CD4-positive, alpha-beta T cell treated with Interleukin-10 for 1 hour (primary cell): ENCODE measurements at places on chromosomes 1 and 21.

DNA sequence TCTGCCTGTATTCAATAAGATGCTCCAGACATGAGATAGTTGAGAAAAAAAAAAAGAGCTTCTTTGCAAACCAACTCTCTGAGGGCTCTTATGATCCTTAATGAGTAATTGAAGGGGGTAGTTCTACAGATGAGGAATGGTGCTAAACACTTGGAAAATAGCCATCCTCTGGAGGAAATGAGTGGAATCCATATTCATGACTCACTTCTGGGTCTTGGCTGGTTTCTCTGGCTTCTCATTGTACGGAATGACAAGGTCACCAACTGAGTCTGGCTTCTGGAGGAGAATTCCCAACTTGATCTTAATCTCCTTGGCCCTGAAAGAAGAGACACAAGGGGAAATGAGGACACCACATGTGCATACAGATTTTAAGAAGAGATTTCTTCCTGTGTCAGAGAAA lies 34.7 kb downstream of the RGS5 start:
- no peak for DNase-seq

DNA sequence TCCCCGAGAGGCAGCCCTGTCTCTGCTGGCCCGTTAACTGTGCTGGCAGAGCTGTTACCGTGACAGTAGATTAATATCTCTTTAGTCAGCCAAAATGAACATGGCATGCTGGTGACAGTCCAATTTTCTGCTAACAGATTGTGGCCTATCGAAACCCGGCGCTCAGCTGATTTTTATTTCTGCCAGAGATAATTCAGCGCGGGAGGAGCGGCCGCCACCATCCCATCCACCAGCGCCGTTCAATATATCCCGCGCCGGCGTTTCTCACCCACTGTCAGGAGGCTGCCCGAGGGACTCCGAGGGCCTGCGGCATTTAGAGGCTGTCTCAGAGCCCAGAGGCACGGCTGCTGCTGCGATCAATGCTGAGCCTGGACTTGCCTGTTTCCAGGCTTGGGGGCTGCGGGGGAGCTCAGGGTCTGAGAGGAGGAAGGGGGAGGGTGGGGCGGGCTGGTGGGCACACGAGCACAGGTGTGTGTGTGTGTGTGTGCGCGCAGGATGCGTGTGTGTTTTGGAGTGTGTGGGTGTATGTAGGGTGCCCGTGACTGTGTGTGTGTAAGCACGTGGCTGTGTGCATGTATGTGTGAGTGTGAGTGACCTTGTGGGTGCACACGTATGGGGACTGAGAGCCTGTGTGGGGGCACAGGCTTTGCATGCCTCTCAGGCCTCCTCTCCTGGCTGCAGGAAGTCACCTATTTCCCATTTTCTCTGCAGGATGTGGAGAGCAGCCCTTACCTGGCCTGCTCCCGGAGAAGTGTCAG lies 109.7 kb upstream of the ACTRT2 start:
- DNase-seq = no peak

GRCh38 chr1:239914751-239915231 lies 176.9 kb upstream of the FMN2 start:
- no peak for DNase-seq

DNA sequence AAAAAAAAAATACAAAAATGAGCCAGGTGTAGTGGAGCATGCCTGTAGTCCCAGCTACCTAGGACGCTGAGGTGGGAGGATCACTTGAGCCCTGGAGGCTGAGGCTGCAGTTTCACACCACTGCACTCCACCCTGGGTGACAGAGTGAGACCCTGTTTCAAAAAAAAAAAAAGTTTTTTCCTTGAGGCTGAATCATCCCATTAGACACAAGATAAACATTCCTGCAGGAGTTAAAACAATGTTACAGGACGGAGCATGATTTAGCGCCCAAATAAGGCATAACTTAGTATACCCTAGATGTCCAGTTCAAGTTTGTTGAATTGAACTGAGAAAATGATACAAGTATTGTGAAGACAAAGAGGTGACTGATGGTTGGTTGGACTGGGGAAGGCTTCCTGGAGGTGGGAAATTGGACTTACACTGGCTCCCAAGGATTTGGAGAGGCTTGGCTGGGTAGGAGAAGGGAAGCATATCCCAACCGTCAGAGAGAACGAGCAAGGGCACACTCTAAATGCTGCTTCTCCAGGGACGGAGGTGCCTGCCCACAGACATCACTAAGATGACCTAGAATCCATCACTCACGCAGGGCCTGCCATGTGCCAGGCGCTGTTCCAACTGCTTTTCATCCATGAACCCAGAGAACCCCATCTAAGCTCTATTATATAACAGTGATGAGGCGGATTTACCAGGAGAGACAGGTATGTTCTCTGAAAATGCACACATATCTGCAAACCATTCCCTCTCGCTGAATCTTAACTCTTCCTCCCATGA lies 610.6 kb downstream of the KIF26B start:
- no peak for DNase-seq

- DNase-seq = no peak
These were observed 31.3 kb upstream of the DNAJC11 start for GRCh38 chr1:6732942-6733341.

DNA sequence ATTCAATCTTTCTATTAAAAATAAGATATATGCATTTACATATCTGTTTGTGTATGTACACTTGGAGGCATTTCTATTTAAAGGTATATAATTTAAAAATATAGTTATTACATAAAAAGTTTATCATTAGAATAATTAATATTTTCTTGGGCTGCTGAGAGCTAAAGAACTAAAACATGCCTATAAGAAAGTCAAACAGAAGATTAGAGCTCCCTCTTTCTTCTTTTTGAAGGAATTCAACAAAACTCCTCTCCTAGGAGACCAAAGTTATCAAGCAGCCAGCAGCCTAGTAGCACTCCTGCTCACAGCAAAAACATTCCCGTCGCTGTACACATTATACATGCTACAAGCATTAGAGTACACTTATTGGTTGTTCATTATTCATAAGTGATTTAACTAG lies 216.4 kb downstream of the VAV3 start:
- no peak for DNase-seq

GRCh38 chr1:98546319-98546718 lies 115.2 kb upstream of the SNX7 start:
- DNase-seq = no peak

DNA sequence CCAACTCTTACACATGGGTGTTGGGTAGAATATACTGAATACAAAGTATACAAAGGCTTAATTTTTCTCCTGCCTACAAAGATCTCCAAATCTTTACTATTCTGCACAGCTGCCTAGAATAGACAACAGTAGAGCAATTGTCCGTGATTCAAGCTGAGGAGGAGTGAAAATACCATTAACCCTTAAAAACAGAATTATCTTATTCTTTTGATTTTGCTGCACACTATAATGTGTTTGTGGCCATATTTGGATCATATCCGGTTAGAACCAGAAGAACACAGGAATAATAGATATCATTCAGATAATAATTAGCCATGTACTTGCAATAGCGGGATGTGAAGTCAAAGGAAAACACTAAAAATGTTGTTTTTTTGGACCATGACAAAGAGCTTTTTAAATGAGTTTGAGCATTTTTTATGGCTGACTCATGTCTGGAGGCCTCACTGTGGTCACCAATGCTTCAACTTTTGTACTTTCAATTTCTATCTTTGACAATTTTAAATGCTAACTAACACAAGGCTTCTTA lies 197.6 kb upstream of the FOXD3 start:
- no peak for DNase-seq

- no peak for DNase-seq
These were observed 16.3 kb downstream of the CAPZB start for GRCh38 chr1:19469004-19469403.

DNA sequence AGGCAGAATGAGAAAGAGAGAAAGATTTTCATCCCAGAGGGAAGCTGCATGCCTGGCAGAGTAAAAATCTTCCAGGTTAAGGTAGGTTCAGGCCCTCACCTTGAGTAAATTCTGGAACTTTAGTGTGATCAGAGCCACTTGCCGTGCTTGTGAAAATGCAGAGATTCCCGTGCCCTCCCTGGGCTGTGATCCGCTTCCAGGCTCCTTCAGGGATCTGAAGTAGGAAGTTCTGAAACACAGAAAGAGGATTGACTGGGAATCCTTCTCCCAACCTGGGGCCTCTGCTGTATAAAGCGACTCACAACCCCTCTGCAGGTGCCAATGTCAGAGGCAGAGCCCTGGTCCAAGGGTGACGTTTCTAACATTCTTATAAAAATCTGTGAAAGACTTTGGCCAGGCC lies 26.6 kb downstream of the NUAK2 start:
- no peak for DNase-seq

DNA sequence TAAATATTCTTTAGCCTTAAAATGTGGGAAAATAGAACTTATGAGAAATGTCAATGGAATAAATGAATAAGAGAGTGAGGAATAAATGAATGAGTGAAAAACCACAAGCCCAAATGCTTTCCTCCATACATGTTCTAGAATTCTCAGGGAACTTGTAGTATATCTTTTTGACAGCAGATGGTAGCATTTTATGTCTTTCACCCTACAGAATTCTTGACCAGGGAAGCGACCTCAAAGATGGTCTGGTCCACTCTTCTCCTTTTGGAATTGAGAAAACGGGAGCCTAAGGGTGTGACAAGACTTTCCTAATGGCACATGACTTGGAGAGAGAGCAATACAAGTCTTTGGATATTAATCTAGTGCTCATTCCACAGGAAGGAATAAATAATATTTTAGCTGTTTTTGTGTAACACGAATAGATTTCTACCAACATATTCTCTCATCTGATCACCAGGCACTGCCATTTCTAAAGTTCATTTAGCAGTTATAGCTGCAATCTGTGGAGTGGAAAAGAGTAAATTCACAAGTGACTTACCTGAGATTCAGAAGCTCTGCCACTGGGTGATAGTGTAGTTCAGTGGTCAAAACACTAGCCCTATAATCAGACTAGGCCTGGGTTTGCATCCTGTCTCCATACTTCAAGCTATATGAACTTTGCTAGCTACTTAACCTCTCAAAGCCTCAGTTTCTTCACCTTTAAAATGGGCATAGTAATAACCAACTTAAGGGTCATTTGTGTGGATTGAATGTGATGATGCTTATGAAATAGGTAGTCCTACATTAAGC lies 15.0 kb upstream of the F5 start:
- DNase-seq = peak; percentile 46

- DNase-seq = no peak
These were observed 218.2 kb downstream of the NPHP4 start for GRCh38 chr1:5774019-5774418.

GRCh38 chr1:9473032-9473807 lies 66.0 kb upstream of the SLC25A33 start:
- DNase-seq = no peak

GRCh38 chr1:157390651-157391050 lies 161.7 kb downstream of the FCRL5 start:
- DNase-seq = no peak

DNA sequence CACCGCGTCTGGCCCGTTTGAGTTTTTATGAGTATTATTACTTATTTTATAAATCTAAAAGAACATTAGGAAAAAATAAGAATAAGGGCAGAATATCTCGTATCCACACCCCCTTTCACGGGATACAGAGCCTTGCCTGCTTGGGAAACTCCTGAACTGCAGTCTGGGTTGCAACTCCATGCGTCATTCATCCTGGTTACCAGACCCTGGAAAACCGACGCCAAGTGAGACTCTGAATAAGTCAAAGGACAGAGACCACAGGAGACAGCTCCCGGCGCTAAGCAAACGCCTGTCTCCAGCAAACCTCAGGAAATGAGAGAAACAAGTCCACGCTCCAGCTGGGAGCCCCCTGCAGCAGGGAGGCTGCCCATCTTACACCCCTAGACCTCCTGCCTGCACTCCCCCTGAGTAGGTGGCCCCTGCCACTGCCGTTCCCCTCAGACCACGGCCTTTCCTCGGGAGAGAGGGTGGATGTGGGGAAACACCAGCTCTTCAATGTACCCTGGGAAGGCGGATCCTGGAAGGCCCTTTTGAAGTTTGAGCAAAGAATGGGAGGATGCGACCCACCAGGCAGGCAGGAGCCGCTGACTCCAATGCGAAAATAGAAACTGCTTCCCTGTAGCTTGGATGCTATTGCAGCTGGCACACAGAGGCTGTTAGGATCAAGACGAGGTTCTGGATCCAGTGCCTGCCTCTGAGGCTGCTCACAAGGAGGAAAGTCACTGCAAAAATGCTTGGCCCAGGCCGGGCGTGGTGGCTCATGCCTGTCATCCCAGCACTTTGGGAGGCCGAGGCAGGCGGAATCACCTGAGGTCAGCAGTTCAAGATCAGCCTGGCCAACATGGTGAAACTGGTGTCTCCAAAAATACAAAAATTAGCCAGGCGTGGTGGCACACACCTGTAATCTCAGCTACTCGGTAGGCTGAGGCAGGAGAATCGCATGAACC lies 37.7 kb upstream of the GPR157 start:
- DNase-seq = no peak

DNA sequence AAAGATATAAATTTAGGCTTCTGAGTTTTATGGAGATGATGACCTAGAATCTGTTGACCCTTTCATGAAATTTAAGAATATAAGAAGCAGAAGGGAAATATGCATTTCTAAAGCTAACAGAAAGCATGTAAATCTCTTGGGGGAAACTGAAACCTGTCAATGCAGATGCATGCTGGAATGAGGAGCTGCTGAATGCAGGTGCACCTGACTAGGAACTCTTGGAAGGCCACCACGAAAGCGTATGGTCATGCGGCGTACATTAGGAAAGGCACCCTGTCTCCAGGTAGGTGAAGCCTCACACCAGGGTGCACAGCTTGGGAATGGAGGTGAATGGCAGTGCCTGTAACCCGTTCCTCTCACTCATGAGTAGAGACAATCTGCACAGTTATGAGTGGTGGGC lies 309.7 kb downstream of the SEC16B start:
- no peak for DNase-seq

- no peak for DNase-seq
These were observed 457.8 kb downstream of the PTPRC start for GRCh38 chr1:199096591-199096990.

GRCh38 chr1:230332061-230332460 lies 94.1 kb downstream of the PGBD5 start:
- DNase-seq = no peak

DNA sequence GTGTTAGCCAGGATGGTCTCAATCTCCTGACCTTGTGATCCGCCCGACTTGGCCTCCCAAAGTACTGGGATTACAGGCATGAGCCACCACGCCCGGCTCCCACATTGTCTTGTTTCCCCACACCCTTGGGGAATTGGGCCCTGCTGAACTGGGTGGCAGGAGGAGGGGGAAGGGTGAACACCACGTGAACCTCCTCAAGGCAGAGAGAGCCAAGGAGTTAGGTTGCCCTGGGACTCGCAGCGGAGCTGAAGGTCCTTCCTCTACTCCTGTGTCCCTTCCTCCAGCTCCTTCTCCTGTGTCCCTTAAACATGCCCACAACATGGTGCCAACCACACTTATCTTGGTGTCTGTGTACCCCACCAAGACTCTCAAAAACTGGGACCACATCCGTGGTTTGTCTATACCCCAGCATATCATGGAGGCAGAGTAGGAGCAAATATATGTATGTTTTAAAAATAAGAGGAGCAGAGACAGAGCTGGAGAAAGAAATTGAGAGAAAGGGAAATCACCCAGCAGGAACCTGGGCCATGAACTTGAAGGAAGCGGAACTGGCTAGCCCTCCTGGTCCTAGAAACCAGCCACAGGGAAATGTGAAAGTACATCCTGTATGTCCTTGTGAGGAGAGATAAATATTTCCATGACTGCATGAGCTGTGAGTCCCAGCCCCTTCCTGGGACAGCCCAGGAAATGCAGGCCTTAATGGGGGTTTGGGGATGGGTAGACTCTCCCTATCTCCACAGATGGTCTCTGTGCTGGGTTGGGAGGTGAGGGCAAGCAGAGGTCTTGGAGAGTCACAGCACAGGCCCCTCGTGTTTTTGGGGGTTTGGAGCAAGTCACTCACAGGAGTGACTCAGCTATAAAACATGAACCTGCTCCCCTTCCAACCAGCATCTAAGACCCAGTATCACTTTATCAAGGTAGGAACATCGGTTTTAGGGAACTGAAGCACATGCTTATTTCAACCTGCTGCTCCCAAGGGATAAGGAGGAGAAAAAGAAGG lies 9.4 kb upstream of the TAL1 start:
- DNase-seq = no peak
